ENCODE measurements at places on chromosomes 7 and 10.

DNA sequence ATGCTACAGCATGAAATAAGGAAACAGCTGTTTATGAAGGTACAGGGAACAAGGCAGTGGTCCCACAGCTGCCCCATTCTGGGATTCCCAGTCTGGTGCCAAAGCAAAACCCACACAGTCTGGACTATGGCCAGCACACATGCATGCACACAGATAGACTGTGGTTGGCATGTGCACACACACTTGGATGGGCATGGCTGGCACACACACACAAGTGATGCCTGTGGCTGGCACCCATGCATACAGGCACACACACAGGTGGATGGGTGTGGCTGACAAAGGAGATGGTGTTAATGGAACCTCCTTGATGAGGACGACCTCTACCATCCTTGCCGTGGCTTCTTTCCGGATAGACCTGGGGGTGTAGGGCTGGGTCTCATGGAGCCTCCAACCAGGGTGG, 114.0 kb upstream of the LYZL2 start:
- no peak for DNase-seq

DNA sequence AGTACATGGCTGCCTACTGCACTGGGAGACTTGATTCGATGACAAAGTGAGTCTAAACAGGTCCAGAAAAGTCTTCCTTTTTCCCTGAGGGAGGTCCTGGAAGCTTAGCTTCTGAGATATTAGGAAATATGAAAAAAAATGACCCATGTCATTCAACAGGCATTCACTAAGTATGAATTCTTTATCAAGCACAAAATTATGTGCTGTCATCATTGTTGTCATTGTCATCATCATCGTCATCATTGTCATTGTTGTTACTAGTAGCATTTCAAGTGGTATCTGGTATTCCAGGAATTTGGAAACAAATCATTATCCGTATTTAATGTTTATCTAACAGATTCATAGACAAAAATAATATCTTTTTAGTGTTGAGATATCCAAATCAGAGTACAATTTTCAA, 49.7 kb upstream of the HECTD2 start:
- no peak for DNase-seq

DNA sequence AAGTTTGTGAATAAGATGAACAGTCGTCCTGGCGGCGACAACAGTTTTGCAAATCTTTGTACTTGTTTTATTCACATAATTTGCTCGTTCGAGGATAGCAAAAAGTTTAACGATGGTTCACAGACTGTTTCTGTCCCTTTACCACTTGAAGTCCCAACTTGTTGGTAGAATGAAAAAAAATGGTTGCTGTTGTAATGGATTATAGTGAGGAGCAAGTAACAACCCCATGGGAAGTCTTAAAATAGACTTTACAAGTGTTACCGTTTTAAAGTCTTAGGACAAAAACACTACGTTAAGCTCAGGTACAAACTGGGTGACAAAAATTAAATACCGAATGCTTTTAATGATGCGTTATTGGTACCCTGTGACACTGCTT, 589 bp downstream of the LSM8 start:
- DNase-seq: no peak

DNA sequence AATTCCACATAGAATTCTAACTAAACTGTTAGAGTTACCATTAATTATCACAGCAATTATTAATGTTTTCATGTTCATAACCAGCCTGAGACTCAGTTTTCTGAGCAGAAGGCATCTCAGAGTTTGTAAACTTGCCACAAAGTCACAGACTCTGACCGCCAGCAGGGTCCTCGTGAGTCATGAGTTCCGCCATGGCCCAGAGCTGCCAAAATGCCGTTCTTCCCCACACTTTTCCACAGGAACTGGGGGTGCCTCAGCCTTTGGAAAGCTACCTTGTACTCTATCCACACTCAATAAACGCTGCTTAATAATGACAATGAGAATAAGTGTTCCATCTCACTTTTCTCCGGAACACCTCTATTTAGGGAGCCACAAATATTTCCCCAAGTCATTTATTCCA, 22.1 kb upstream of the INHBA start:
- DNase-seq: no peak

DNA sequence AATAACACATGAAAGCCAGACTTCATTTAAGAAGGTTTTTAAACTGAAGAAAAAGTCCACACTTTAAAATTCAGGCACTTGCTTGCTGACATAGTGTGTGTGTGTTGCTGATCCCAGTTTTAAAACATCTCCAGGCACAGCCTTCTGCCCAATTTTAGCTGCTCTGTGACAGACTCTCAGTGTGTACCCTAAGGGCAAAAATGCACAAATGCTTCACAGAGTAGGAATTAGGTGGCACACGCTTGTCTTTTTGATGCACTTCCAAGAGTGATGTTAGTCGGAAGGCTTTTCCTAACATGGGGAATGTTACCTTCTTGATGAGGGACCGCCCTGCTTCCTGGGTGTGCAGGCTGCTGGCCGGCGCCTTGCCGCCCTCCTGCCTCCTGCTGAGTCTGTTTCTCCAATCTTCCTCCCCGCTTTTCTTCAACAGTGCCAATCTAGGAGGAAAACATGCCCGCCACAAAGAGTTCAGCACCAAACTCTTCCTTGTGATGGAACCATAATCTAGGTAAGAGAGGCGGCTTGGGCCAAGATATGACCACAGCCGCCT, 122.3 kb downstream of the SVIL start:
- no peak for DNase-seq

- DNase-seq: no peak
Observed at GRCh38 chr7:148367731-148368475, 222.7 kb upstream of the C7orf33 start.

DNA sequence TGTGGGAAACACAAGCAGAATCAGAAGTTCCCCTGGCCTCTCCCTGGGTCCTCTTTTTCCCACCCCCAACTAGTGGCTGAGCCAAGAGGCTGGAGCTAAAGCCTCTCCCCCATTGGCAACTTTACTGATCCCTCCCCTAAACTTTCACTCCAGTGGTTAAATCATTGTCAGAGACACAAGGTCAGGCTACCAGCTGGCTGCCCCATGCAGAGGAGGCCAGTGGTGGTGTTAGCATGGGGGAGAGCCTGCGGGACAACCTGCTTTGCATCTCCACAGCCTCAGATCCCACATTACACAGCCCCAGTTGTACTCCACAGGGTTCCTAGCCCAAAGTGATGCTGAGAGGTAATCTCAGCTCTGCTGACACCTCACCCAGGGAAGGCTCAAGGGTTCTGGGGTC, 21.0 kb downstream of the NEUROG3 start:
- no peak for DNase-seq
